ENCODE measurements at places on chromosomes 7 and 10.
A peak's percentile ranks its signal among the peaks of the same experiment; 100 is the strongest.

DNA sequence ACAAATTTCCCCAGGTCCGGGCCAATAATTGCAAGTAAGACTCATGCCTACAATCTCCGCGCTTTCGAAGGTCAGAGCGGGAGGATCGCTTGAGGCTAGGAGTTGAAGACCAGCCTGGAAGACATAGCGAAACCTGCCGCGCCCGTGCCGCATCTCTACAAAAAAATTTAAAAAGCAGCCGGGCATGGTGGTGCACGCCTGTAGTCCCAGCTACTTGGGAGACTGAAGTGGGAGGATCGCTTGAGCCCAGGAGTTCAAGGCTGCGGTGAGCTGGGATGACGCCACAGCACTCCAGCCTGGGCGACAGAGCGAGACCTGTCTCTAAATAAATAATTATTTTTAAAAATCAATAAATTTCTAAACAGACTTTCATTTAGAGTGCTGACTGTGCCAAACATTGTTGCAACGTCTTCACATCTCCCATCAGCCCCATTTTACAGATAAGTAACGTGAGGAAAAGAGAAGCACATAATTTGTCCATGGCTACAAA is 494 bp upstream of the CFAP43 start:
- no peak for DNase-seq

- DNase-seq, result no peak
These were observed 42.9 kb downstream of the IDE start for GRCh38 chr10:92530891-92531535.

DNA sequence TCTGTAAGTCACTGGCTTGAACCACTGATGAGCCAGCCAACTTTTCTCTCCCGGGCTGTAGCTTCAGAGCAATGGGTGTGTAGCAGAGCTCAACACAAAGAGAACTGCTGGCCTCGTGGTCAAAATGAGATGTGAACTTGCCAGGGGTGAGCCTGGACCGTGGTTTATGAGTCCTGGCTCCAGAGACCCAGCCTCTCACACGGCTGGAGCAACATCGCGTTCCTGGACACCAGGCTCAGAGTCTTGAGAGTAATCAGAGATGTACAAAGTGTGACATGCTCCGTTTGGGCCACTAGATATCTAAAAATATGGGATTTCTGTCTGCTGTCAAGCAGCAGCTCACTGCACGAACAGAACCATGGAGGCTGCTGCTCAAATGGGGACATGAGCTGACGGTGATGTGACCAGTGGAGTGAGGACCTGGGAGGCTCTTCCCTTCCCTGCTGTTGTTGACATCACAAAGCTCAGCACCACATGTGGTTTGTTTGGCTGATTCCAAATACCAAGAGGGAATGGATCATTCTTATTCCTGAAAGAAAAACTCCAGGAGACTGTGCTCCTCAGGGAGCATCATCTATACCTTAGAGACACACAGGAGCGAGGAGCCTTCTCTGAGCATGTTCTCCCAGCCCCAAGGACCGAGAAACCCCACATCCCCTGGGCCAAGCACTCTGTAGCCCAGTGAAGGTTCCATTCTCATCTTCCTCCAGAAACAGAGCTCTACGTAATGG is 9.2 kb upstream of the SVIL start:
- no peak for DNase-seq

DNA sequence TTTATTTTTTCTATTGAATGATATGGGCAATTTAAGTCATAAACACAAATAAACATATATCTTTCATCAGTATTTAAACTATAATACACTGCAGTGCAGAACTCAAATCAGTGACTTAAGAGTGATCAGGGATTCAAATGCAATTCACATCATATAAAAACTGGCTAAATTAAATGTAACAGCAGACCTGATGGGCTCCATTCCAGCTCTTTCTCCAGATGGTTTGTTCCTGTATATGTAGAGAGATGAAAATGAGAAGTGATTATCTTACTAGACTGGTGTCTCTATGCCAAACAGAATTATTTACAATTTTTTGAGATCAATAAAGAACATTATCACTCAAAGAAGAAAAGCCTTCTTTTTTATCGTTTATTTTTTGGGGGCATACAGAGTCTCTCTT is 568.8 kb upstream of the ADARB2 start:
- DNase-seq, result no peak

DNA sequence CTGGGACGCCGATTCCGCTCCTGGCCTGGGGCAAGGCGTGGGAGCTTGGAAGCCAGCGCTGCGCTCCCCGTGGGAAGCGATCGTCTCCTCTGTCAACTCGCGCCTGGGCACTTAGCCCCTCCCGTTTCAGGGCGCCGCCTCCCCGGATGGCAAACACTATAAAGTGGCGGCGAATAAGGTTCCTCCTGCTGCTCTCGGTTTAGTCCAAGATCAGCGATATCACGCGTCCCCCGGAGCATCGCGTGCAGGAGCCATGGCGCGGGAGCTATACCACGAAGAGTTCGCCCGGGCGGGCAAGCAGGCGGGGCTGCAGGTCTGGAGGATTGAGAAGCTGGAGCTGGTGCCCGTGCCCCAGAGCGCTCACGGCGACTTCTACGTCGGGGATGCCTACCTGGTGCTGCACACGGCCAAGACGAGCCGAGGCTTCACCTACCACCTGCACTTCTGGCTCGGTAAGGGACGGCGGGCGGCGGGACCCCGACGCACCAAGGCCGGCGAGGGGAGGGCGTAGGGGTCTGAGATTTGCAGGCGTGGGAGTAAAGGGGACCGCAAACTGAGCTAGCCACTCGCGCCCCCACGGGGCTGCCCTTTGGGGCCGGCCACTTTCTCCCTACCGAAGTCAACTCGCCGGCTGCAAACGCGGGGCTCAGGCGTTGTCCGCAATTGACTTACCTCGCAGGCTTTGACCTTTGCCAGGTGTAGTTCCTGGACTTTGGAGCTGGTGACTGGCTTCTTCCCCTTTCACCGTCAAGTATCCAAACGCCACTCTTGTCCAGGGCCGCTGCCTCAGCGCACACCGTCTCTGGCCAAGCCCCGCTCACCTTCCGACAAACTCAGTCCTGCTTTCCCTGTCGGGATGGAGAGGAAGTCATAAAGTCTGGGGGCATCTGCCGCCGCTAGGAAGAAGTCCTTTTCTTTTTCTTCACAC is at the start of gene SCIN:
TSS of gene SCIN (plus strand) at position 187 of the 928 bp plus-strand sequence. CDS start at position 254, 67 bp downstream.
- no peak for DNase-seq

DNA sequence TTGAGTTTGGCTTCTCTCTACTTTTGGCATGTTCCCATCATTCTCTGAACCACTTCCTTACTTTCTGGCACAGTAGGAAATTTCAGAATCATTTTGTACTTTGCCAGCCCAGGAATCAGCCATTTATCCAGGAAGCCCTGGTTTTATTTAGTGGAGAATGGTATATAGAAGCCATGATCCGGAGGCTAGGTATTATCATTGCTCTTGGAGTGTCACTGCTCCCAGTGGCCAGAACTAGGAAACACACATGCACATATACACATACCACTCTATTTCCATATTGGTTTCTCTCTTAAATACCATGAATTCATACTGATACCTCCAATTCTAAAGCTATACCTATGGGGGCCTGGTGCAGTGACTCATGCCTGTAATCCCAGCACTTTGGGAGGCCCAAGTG is 36.3 kb downstream of the SUFU start:
- peak; percentile 70 for DNase-seq

- no peak for DNase-seq
These were observed 19.3 kb downstream of the GFRA1 start for GRCh38 chr10:116253716-116254115.

DNA sequence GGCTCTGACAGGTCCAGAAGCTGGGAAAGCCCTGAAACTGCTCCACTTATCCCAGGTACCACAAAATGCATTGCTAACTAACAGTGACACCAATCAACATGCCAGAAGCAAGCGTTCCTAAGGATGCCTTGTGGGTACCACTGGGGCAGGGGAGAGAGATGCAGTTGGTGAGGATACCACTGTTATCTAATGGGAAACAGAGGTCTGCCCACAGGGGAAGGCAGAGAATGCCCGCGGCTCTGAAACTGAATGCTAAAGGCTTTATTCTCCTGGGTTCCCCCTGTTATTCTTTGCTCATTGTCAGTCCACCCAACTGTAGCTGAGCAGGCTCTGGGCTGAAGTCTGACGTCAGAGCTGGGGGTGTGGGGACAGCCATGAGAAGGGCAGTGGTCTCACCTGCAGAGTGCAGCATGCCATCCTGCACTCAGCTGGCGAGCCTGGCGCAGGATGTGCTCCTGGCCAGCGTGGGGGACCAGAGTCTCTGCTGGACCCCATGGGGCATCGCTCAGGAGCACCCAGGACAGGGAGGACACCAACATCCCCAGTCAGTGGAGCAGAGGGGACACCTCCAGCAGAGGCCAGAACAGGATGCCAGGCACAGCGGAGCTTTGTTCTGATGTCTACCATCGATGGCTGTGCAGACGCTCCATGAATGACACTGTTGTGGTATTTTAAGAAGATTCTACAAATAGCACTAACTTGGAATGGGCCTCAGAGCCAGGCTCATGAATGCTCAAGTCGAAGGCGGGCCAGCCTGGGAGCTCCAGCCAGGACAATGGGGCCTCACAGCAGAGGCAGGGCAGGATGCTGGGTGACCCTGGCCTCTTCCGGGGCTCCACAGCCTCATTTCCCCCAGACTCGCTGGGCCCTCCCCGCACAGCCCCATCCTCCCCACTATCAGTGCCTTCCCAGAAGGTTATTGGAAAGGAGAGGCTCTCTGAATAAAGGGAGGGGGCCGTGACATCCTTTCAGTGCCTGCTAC is 95.8 kb downstream of the ARHGAP22 start:
- no peak for DNase-seq

DNA sequence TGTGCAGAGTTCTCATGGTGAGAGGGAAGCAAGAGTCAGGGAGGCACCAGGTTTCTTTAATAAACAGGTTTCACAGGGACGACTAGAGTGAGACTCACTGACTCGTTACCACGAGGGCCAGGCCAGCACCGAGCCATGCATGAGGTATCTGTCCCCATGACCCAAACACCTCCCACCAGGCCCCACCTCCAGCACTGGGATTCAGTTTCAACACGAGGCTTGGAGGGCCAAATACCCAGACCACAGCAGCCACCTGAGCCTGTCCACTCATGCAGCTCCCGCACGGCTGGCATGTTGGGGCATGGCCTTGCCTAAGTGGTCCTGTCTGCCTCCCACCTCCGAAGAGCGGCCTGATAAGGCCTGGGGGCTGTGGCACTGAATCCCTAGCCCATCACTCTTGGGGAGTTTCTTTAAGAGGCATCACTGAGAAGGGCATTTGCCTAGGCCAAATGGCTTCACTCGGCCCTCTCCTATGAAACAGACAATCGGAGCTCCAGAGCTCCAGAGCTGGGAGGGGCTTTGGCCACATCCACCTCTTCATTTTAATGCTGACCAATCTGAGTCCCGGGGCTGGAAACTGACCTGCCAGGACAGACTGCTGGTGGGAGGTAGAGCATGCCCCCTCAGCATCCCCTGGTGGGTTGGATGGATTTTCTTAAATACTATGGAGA is 157.8 kb downstream of the DNAJB6 start:
- no peak for DNase-seq

DNA sequence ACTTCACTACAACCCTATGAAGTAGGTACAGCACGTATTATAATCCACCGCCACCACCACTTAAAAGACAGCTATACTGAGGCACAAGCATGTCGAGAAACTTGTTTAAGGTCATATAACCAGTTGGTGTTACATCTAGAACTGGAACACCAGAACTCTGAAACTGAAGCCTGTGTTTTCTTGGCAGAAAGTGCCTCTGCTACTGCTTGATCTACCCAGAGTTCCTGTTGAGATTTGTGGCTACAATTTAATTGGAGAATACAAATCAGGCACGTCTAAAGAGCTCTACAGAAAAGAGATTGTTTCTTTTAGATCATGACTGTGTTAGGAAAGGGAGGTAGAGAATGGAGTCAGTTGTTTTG is 4.3 kb upstream of the ADD3 start:
- DNase-seq, result no peak

DNA sequence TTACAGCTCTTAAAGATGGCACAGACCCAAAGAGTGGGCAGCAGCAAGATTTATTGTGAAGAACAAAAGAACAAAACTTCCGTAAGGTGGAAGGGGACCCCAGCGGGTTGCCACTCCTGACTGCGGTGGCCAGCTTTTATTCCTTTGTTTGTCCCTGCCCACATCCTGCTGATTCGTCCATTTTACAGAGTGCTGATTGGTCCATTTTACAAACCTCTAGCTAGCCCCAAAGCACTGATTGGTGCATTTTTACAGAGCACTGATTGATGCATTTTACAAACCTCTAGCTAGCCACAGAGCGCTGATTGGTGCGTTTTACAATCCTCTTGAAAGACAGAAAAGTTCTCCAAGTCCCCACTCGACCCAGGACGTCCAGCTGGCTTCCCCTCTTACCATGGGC is 16.8 kb upstream of the CCSER2 start:
- no peak for DNase-seq

DNA sequence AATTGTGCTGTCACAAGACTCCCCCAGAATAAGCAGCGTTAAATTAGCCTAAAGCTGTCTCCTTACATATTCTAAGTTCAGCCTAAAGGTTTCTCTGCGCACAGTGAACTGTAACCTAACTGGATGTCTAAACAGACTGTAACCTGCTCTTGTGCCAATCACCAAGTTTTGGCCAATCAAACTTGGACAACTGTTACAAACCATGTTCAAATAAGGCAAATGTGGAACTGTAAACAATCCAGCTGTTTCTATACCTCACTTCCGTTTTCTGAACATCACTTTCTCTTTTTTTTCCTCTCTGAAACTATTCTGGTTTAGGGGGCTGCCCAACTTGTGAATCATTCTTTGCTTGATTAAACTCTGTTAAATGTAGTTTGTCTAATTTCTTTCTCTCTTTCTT is 252.2 kb upstream of the HABP2 start:
- no peak for DNase-seq

DNA sequence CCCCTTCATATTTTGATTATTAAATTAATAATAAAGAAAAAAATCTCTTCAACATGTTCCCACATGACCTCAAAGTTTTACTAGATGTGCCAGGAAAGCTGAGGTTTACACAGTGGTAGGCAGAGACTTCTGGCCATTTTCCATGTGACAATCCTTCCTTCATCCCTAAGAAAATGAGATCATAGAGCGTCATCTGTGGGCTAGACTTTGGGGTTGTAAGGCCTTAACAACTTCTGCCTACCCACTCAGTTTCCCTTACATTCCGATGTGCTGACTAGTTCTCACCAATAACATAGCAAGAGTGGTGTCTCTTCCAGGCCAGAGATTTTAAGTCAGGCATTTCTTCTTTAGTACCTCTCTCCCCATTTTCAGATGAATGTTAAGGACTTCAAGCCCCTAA is 171.1 kb upstream of the PHF14 start:
- no peak for DNase-seq

- DNase-seq, result no peak
These were observed 58.9 kb downstream of the PIP4K2A start for GRCh38 chr10:22655312-22655981.

GRCh38 chr7:68269405-68269804 is 1272.8 kb downstream of the TYW1 start:
- no peak for DNase-seq

- no peak for DNase-seq
These were observed 16.4 kb upstream of the RNF148 start for GRCh38 chr7:122719010-122719578.

GRCh38 chr10:49611166-49611815 is 1.2 kb downstream of the SLC18A3 start:
- DNase-seq, result no peak
